ENCODE measurements at places on chromosomes 16 and 17.

GRCh38 chr17:42313773-42314566 is 25.7 kb downstream of the STAT5A start:
- DNase-seq = no peak

GRCh38 chr17:78141437-78142118 is 4.6 kb upstream of the C17orf99 start:
- no peak for DNase-seq

DNA sequence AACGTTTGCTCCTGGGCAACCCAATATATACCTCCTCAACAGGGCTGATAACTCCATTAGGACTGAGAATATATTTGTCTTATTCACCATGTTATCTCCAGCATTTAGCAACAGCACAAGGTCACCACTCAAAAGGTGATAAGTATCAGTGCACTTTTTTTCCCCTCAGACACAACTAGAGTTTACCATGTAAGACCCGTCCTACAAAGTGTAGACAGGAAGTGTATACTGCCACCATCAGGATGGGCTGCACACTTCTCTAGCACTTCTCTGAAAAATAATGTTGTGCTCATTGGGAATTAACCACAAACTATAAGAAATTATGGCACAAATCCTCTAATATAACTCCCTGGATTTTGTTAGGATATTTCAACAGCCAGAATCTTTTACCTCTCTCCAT is 5.7 kb upstream of the VAT1L start:
- no peak for DNase-seq

DNA sequence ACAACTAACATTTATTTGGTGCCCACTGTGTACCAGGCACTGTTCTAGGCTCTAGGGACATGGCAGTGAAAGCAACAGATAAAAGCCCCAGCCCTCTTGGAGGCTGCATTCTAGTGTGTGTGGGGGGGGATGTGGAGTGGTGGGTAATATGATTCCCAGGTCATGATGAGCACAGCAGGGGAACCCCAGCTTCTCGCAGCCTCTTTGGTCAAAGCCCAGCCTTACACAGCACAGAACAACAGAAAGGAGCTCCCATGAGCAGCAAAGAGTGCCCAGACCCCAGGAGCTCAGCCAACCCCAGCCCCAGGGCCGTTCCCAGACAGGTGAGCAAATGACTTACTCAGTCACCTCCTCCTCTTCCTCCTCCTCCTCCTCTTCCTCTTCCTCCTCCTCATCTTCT is 21.9 kb downstream of the CNGB1 start:
- DNase-seq = no peak

DNA sequence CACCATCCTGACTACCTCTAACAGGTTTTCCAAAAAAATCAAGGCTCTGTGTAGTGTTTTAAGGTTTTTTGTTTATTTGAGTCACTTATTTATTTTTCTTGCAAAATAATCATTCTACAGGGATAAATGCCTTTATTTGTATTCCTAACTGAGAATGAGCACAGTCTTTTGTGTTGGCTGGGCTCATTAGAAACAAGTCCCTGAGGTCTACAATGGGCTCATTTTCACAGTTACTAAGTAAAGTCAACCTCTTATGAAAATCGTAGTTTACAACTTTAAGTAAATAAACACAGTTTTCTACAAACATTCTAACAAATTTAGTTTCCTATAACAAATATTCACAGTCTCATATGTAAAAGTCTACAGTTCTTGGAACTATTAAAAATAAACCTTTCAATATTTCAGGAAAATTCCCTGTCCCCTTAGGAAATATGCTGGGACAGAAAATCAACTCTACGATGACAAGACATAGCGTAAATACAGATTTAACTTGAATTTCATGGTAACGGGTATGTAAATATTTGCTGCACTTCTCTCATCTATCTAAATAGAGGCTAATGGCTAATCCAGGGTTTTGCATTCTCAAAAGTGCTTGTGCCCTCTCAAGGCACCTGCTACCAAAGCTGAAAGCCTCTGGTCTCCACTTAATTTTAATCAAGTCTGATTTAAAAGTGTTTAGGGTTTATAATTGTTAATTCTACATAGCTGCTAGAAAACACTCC is 31.5 kb upstream of the CDH5 start:
- DNase-seq = no peak

DNA sequence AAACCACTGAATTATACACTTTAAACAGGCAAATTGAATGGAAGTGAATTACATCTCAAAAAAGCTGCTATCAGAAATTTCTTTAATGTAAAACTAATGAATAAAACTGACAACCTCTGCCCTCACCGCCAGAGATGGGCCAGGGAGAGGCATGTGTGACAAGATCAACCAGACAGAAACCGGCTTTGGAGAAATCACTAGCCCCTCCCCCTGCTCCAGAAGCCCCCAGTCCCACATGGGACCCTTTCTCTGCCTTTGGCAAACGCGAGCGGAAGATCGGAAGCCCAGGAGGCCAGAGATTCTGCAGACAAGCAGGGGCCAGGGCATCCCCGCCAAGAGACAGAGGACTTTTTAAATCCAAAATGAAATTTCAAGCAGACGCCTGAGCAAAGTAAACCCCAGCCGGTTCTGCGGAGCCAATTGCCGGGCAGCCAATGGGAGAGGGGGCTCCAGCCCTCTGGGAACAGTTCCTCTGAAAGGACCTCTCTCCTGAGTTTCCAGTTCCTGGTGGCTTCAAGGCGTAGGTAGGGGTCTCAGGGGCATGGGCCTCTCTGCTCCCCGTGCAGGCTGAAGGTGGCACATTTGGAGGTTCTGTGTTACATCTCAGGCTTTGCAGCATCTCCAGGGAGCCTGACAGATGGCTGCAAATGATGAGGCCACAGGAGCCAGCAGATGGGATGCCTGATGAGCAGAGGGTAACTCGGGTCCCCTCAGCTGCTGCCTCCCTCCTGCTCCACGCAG is 118.1 kb downstream of the GSG1L start:
- no peak for DNase-seq

GRCh38 chr16:89721546-89722391 is 432 bp downstream of the ZNF276 start:
- peak; percentile 91 for DNase-seq

GRCh38 chr16:55853114-55853513 is 20.2 kb upstream of the CES1 start:
- no peak for DNase-seq

DNA sequence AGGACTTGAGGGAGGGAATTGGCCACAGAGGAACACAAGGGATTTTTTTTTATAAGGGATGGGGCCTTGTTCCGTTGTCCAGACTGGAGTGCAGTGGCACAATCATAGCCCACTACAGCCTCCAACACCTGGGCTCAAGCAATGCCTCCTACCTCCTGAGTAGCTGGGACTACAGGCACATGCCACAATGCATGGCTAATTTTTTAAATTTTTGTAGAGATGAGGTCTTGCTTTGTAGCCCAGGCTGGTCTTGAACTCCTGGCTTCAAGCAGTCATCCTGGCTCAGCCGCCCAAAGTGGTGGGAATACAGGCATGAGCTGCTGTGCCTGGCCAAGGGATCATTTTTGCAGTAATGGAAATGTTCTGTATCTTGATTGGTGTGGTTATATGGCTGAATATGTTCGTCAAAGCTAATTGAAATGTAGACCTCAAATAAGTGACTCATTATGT is 56.9 kb downstream of the VMP1 start:
- no peak for DNase-seq

- no peak for DNase-seq
Measured at GRCh38 chr17:5683241-5683640, 98.9 kb upstream of the NLRP1 start.

GRCh38 chr16:14369734-14370598 is 260.1 kb downstream of the PARN start:
- no peak for DNase-seq

DNA sequence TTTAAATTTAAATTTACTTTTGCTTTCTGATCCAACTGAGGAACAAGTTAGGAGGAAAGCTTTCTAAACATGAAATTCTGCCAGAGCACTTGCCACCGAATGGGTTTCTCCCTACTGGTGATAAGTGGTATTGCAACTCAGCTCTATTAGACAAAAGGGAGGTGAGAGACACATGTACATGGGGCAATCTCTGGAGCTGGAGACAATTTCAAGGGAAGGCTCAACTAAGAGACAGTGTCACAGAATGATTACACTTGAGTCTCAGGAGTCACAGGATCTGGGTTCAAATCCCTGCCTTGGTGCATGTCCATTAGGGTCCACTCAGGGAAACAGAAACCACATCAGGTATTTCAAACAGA is 37.4 kb downstream of the SOCS1 start:
- no peak for DNase-seq

- no peak for DNase-seq
Measured at GRCh38 chr16:8919934-8920462, 37.8 kb downstream of the LITAFD start.

GRCh38 chr16:82943371-82943770 is 316.6 kb downstream of the CDH13 start:
- DNase-seq = no peak

- no peak for DNase-seq
Measured at GRCh38 chr16:54936979-54937670, 6.5 kb downstream of the IRX5 start.

DNA sequence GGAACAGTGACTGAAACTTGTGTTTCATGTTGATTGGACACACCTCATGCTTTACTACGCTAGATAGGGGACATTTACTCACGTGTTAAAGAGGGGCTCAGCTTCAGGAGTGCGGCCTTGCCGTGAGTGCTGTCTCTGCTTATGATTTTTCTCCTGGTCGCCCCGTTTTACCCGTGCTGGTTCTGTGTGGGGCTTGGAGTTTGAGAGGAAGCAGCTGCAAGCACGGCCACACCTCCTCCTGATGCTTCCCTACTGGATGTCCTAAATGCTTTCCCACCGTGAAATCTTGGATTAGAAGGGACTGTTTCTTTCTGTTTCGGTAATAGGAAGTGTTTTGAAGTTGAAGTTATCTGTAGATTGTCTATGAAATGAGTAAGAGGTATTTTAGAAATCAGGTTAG is 54.0 kb upstream of the ZNF750 start:
- DNase-seq = no peak

- DNase-seq = no peak
Measured at GRCh38 chr16:83453977-83454376, 353.8 kb upstream of the HSBP1 start.

GRCh38 chr17:27362909-27363308 is 69.0 kb downstream of the WSB1 start:
- no peak for DNase-seq

- DNase-seq = no peak
Measured at GRCh38 chr16:51635181-51635580, 484.1 kb upstream of the SALL1 start.

DNA sequence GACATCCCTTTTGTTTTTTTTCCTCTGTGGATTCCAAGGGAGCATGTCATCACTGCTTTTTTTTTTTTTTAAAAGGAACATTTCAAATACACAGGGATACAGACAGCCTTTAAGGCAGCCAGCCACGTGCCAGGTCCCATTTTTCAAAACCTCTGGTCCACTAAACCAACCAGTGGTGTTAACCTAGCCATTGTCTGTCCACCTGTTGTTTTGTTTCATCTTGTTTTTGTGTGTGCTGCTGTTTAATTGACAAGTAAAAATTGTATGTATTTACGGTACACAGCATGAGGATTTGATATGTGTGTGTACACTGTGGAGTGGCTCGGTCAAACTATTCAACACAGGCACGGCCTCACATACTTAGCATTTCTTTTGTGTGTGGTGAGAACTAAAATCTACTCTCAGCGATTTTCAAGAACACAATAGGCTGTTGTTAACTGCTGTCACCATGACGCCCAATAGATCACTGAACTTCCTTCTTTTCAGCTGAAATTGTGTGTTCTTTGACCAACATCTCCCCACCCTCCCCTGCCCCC is 19.2 kb downstream of the TMEM114 start:
- no peak for DNase-seq

- no peak for DNase-seq
Measured at GRCh38 chr17:65901394-65901793, 290.5 kb downstream of the CEP112 start.

- DNase-seq = no peak
Measured at GRCh38 chr17:68953340-68953997, 1.7 kb downstream of the ABCA8 start.

- DNase-seq = no peak
Measured at GRCh38 chr17:6796017-6796886, 20.2 kb downstream of the FBXO39 start.

- DNase-seq = no peak
Measured at GRCh38 chr16:52491216-52491615, 55.7 kb downstream of the TOX3 start.

- no peak for DNase-seq
Measured at GRCh38 chr16:31002250-31002700, 8.2 kb downstream of the STX1B start.

DNA sequence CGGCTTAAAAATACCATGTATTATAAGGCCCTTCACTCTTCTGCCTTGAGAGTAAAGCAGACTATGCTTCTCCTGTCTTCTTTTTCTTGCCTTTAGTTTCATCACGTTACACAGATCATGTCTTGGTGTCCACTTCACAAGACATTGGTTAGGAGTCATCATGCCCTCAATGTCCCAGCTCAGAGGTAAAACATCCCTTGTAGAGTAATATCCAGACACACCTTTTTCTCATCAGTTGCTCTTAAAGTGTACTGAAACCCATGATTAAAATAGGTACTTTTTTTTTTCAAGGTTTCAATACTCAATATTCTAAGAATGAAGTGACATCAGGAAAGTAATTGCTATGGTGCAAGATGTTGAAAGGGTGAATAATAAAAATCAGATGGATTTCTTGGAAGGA is 267.8 kb downstream of the PMP22 start:
- no peak for DNase-seq

GRCh38 chr16:81315271-81316175 is 761 bp downstream of the GAN start:
- DNase-seq = no peak

DNA sequence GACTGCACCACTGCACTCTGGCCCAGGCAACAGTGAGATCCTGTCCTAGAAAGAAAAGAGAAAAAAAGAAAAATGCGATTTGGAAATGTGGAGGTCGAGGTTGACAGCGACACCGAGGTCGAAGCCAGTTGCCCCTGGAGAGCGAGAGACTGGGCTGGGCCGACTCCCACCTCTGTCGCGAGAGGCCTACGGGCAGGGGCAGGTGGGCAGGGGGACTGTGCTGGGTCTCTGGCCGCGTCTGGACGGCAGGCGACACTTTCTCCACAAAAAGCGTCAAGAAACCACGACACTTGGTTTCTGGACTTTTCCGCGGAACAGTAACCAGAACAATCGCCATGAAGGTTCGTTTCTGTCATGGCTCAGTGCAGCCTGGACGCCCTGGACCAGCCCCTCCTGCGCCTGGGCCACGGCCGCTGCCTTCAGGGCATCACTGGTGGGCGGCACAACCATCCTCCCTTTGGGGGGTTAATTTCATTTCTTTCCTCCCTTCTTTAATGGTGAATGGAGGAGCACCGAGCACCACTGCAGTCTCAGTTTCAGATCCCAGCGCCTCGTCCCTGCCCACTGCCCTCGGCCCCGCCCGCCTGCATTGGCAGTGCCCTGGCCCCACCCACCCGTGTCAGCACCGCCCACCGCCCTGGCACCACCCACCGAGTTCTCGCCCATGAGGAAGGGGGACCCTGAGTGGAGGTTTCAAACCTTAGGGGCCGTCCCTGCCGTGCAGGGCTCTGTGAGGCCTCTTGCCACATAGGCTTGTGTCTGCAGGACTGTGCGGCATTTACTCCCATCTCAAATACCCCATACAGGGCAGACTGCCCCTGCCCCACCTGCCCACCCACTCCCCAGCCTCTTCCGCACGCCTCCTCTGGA is 18.5 kb upstream of the CDH15 start:
- no peak for DNase-seq
